ENCODE measurements at places on chromosomes 13 and 19.

GRCh38 chr13:63864171-63864902 is 2448.7 kb upstream of the PCDH20 start:
- peak; percentile 42 for DNase-seq

DNA sequence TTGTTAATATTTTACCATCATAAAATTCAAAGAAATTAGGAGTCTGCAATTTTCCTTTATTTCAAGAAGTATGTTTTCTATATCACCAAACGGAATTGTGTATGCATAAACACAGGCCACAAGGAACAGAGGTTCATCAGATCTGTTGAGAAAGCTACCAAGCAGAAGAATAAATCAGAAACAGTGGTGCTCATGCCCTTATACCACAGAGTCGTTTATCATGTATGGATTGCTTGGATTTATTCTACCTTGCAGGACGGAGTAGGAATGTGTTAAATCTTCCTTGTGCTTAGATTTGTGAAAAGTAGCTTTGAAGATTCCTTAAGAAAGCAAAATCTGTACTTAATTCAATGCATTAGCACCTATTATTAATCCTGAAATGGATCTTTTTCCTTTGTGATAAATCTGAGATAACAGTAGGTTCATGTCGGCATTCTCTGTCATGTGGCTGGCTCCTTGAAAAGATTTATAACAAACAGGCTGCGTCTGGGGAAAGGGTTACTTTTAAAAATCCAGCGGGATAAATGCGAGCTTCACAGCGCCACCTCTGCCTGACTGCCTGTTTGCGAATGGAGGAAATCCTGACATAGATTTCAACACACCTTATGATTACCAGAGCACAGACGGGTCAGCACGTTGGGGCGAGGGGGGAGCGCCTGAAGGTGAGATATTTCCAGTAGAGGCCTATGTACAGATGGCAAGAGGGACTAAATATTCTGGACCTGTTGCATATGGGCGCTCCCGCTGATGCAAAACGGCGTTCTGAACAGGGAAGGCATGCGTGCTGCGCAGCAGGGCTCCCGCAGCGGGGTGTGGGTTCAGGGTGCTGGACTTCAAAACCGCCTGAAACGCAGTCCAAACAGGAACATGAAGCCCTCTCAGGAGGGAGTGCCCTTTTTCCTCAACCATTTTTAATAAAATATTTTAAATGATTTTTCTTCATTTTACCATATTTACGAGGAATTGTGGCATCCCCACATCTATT is 445.5 kb upstream of the SGCG start:
- no peak for DNase-seq

- DNase-seq = no peak
These were observed 21.6 kb upstream of the SPRY2 start for GRCh38 chr13:80362481-80362880.

DNA sequence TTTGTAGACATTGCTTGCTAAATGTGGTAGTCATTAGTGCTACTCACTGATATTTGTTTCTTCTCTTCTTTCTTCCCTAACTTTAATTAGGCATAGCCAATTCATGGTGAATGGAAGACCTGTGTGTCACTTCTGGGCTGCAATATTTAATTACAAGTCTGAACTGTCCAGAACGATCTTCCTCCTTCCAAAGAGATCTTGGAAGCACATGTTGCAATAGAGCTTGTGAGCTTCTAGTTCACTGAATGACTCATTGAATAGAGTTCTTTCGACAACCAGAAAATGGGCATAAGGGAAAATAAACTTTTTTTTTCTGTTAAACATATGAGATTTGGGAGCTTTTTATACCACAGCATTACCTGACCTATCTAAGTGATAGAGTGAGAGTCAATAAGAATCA is 1264.6 kb downstream of the PCDH9 start:
- peak; percentile 24 for DNase-seq

DNA sequence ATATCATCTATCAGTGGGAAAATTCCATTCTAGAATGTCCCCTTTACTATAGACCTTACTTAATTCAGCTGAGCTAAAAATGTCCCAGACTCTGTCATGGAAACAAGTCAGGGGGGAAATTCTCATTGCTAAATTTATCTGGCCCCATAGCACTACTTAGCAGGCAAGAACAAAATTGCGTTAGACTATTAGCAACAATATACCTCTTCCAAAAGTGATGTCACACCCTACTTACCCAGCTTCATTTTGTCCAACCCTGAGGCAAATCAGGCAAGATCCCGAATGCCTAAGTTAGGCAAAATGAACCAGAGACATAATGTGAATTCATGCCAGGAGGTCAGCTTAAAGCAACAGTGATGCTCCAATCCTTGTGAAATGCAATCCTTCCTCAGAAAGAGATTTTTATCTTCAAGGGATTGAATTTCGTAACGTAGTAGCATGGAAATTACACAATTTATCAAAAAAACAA is 93.7 kb downstream of the FRY start:
- peak; percentile 47 for DNase-seq

GRCh38 chr19:58354478-58355030 is 1.3 kb upstream of the A1BG start:
- DNase-seq = no peak

DNA sequence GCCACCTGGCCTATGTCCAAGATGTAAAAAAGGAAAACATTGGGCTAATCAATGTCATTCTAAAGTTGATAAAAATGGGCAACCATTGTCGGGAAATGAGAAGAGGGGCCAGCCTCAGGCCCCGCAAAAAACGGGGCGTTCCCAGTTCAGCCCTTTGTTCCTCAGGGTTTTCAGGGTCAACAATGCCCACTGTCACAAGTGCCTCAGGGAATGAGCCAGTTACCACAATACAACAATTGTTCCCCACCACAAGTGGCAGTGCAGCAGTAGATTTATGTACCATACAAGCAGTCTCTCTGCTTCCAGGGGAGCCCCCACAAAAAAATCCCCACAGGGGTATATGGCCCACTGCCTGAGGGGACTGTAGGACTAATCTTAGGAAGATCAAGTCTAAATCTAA is 112.5 kb downstream of the ZNF486 start:
- DNase-seq = no peak

GRCh38 chr13:110266983-110267382 is 40.0 kb downstream of the COL4A1 start:
- no peak for DNase-seq

Measured in fibroblast of skin of right biceps (primary cell).